ENCODE measurements at places on chromosomes 5 and 9.

DNA sequence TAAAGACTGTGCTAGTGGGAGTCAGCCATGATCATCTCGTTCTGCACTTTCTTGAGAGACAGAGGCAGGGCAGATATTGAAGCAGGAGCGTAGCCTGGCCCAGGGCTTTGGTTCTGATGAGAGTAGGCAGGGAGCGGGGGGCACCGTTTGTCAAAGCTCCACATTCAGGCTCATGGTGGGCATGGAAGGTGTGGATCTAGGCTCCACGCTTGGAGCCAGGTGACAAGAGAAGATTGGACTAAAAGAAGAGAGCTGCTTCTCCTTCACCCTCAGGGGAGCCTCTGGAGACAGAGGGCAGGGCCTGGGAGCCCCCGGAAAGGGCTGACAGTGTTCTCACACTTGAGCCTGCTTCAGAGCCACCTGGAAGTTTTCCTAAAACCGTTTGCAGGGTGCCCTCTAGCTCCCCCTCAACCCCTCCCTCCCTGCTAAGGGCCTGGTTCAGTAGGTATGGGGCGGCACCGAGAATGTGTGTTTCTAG lies 24.7 kb upstream of the FCN2 start:
- no peak for DNase-seq

- no peak for DNase-seq
Observed at GRCh38 chr9:136255166-136255538, 9.5 kb upstream of the QSOX2 start.

- DNase-seq: no peak
Observed at GRCh38 chr9:87973730-87974292, 522 bp downstream of the CDK20 start.

DNA sequence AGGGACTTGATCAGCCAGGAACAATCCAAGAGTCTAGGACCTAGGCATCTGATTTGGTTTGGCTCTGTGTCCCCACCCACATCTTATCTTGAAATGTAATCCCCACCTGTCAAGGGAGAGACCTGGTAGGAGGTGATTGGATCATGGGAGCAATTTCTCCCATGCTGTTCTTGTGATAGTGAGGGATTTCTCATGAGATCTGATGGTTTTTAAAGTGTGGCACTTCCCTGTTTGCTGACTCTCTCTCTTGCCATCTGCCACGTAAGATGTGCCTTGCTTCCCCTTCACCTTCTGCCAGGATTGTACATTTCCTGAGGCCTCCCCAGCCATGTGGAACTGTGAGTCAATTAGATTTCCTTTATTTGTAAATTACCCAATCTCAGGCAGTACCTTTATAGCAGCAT lies 201.7 kb upstream of the ACTBL2 start:
- no peak for DNase-seq

- no peak for DNase-seq
Observed at GRCh38 chr9:136514022-136514714, 31.3 kb upstream of the SEC16A start.

GRCh38 chr5:77076961-77077828 lies 9.9 kb downstream of the ZBED3 start:
- DNase-seq: peak; percentile 46

DNA sequence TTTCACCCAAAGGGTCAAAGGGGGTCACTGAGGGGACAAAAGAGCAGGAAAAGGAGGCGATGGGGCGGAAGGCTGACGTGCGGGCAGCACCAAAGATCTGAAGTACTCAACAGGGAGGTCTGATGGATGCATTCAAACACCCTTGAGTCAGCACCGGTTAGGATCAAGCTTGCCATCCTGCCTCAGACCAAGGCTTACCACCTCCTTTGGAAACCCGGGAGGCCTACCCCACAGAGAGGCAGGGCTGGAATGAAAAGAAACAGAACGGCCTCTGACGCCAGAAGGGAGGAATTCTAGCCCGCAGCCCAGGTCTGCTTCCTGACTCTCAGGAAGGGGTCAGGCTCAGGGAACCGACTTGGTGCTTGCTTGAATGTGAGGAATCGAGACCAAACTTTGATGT lies 125.6 kb downstream of the PAPPA start:
- DNase-seq: no peak

DNA sequence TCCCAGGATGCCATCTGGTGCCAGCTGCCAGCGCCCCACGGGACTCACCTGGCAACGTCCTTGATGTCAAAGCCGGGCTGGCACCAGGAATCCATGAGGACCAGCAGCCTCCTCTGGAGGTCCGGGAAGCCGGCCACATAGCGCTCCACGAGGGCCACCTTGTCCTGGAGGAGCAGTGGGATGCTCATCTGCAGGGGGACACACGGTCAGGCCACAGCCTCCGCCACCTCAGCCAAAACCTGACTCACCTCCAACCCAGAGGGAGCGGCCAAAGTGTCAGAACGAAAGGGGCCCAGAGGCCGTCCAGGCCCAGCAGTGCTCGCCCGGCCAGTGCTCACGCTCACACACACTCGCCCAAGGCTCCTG lies 56.5 kb downstream of the EXD3 start:
- DNase-seq: no peak

- no peak for DNase-seq
Observed at GRCh38 chr5:98076501-98076900, 697.0 kb upstream of the RGMB start.

DNA sequence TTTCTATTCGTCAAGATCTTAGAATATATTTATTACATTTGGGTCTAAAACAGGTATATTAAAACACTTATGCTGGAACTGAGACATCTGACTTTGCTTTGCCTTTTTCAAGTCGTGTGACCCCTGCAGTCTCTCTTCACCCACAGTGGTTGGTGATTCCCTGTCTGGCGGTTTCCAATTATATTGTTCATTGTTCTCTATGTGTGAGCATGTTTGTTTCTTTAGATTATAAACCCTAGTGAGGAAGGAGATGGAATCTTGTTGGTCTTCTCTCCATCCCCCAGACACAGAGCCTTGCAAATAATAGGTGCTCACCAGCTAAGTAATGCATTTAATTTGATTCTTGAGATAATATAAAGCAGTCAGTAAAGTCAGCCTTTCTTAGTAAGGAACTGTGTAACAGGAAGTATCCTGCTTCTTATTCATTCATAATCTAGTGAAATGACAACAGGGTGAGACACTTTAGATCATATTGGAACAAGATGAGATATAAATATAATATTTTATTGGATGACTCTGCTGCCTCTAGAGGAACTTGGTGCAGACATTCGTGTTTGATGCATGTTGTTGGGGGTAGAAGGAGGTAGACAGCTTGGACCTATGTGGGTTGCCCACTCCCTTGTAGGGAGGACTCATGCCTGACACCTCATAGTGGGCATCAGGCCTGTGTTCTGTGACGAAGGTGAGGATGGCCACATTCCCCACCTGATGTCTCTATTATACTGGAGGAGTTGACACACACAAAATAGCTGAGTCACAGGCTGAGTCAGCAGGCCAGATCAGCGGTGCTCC lies 88.1 kb downstream of the FGF1 start:
- no peak for DNase-seq

DNA sequence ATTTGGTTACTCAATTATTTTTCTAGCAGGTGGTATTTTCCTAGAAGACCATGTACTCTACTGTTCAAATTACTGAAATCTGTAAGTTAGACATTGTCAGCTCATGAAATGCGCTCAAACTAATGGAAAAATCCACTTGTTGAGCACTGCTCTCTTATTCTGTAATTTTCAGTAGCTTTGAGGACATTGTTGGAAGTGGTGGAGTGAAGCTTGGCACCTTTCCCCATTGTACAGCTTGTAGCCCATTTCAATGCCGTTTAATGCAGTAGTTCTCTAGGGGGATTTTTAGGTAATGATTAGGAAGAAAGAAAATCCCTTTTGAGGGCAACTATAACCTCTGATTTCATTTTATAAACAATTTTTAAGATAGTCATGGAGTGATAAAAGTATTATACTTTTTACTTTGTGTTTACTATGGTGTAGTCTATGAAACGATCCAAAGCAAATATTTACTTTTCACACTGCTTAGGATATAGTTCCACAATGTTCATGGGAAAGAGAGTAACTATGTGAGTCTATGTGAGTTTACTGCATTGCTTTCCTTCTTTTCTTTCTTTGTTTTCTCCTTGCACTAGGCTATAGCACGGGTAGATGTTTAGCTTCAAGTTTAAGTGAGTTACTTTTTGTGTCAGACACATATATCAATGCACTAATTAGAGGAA lies 165.8 kb upstream of the ANKH start:
- no peak for DNase-seq

- no peak for DNase-seq
Observed at GRCh38 chr9:16652582-16652981, 217.9 kb downstream of the BNC2 start.

Data from activated T-helper 1 cell treated with anti-CD3 and anti-CD28 coated beads, Interleukin-12 subunit alpha, Interleukin-12 subunit beta, Interleukin-2, Interleukin-4 antibody, amounts not matched to agents 30 ng/mL and 10 ng/mL and 1 ng/mL, durations not matched to agents 14 hours and 24 hours and 36 hours (primary cell).